ENCODE measurements at places on chromosomes 1 and 21. TPM values are rescaled to one million over a fixed set of nuclear protein-coding genes. Genes with fewer than 3 reads are reported as not detected.

The LENEP gene
- not detected for total RNA-seq

The SELENBP1 gene
- total RNA-seq = 7.5 TPM

The TRPM2 gene
- 6.7 TPM for total RNA-seq

The GABRD gene
- 0.46 TPM for total RNA-seq

The MROH7 gene
- total RNA-seq = not detected

The SLAMF1 gene
- total RNA-seq = not detected

The GALNT2 gene
- total RNA-seq = 147 TPM

The CHI3L2 gene
- total RNA-seq = 0.49 TPM

The ERICH3 gene
- total RNA-seq = not detected

The MTOR gene
- 14.0 TPM for total RNA-seq

The FCER1A gene
- not detected for total RNA-seq

The PDZK1IP1 gene
- 8.7 TPM for total RNA-seq

The SORT1 gene
- total RNA-seq = 3.7 TPM

The CRYZ gene
- total RNA-seq = 84.0 TPM

The FAM3B gene
- total RNA-seq = not detected

The NBPF6 gene
- total RNA-seq = not detected

The ZMYM4 gene
- total RNA-seq = 12.7 TPM

The NIBAN1 gene
- total RNA-seq = 0.81 TPM

The PTAFR gene
- total RNA-seq = 0.16 TPM

The OR2M5 gene
- total RNA-seq = not detected

The TEX38 gene
- total RNA-seq = not detected

All from A549 treated with Hydrocortisone at 1 μM for 4 hours (cell line).